ENCODE measurements at places on chromosomes 6 and 20. TPM values are rescaled to one million over a fixed set of nuclear protein-coding genes. Genes with fewer than 3 reads are reported as not detected.

DNA sequence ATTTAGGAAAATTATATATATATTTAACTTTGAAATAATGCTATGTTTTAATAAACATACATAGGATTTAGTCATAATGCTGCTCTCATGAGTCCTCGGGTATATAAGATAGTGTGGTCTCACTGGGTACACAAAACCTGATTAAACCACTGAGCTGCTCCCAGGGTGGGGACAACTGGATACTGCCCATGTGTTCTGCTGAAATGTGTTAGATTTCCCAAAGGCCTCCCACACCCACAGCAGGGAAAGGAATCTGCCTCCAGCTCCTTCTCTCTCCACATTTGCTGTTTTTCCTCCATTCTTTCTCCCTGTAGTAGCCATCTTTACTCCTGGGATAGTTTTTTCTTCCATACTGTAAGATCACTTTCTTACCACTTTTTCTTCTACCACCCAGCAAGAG, 69.2 kb upstream of the TRAF3IP2 start:
- no peak for DNase-seq

DNA sequence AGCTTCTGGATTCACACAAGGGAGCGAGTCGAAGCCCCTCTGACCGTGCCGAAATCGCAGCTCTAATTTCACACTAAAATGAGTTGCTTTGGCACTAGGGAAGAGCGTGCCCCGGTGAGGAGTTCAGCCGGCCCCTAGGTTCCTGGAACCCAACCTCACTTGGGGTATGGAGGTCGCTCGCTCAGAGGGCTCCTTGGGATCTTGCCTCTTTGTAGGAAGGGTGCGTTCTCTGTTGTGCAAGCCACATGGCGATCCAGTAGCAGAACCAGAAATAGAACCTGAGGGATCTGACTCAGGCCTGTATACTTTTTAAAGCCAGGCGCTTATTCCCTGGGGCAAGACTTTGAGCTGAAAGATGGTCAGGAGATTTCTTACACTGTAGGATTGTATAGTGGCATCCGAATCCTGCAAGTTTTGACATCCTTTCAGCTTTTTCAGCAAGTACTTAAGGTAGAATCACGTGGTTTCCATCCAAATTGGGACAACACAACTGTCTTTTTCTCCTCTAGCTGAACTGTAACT, 861 bp upstream of the RALGAPA2 start:
- no peak for DNase-seq

DNA sequence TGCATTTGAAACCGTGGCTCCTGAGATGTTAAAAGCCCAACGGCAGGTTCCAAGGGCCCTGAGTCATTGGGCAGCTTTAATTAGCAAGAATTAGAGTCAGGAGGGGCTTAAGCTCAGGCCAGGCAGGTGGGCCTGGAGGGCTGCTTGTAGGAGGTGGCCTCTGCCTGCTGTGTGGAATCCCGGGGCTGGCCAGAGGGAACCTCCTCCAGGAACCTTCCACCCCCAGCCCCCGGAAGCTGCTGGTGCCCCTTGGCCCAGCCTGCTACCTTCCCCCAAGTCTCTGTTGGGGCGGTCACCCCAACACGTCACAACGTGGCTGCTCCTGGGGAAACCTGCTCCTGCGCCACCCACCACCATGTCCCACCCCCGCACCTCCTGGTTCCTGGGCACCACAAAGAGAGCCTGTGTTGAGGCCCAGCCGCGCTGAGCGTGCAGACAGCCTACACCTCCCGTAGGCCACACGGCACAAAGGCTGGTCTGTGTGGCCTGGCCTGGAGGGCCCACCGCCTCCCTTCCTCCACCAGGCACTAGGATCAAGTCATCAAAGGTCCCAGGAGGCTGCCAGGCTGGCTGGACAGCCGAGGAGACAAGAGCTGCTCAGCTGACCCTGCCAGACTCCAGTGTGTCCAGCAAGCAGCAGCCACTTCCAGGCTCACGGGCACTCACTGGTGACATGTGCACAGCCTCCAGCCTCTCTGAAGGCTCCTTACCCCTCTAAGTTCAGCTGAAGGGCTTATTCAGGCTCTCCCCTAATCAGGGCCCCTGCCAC, 86.3 kb downstream of the SNX5 start:
- DNase-seq: no peak

GRCh38 chr6:95280686-95281273, 296.6 kb upstream of the MANEA start:
- peak; percentile 62 for DNase-seq

- DNase-seq: no peak
Measured at GRCh38 chr6:18126121-18126520, 3.6 kb upstream of the NHLRC1 start.

- no peak for DNase-seq
Measured at GRCh38 chr6:69789578-69789977, 7.2 kb downstream of the LMBRD1 start.

DNA sequence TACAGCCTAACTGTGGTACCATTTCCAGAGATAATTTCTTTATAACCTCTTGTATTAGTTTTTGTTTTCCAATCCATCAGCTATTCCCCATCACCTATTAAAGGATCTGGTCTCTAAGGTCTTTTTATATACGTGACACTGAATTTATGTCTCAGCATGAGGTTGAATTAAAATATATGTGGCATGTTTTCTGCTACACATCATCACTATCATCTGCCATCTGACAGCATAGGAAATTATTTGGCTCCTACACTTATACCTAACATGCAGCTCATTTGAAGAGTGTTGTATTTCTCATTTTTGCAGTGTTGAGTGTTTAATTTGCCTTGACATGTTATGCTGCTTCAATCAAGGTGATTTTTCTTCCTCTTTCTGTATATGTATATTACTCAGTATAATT, 100.3 kb downstream of the LIN28B start:
- DNase-seq: no peak

- peak; percentile 66 for DNase-seq
Measured at GRCh38 chr20:20778676-20779075, 66.2 kb upstream of the RALGAPA2 start.

- DNase-seq: no peak
Measured at GRCh38 chr6:14386263-14386662, 268.7 kb downstream of the CD83 start.

- peak; percentile 29 for DNase-seq
Measured at GRCh38 chr6:158474961-158475343, 84.9 kb upstream of the TMEM181 start.

DNA sequence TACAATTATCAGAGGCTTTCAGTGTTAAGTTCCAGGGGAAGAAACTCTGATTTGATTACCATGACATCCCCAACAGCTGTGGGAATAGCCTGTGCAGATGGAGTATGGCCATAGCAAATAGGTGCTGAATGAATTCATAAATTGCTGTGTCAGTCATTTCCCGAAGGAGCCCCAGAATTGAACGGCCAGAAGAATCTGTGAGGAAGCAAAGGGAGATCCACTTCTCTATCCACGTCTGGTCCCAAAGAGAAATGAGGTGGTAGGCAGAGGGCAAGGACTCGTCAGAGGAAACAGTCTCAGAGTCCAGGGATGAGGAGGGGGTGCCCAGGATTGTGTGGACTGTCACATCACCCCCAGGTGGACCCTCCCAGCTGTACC, 3.1 kb upstream of the TAF8 start:
- no peak for DNase-seq

DNA sequence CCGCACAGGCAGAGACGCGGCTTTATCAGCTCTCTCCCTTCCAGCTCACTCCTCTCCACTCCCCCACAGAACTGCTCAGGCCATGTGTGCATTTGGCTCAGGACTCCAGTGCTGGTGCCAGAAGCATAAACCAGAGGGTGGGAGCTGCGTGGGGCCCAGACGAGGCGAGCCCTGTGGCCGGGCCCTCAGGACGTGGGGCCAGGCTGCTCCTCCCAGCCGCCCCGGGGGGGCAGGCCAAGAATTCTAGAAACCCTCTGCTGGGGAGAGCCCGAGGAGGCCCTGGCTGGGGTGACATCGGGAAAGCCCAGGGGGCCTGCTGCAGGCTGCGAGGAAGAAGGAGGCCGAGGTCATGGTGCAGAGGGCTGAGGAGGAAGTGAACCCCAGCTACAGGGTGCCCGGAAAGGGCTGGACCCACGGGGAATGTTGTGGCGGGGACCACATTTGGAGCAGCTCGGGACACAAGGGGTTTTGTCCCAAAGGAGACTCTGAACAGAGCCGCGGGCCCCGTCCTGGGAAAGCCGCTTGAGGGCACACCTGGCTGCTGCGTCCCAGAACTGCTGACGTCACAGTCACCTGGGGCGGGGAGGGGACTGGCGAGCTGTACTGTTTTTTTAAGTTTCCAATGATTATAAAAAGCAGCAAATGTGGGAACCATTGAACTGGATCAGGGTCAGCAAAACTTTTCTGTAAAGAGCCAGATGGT, 107.1 kb downstream of the BANF2 start:
- DNase-seq: peak; percentile 49

DNA sequence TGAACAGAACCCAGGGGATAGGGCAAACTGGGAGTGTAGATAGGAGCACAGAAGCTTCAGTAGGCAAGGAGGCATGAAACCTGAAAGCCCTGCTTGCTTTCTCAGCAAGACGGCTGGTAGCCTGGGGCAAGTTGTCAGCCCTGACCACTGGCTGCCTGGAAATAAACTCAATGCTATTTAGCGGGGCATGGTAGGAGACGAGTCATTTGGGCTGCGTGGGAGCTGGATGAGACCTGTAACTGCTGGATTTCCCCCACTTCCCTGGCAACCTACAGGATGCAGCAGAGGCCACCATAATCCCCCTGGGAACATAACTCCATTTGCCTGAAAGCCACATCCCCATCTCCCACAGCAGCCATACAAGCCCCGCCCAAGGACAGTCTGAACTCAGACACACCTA, 332.6 kb upstream of the TBX18 start:
- no peak for DNase-seq

GRCh38 chr6:111601886-111602285, 3.8 kb downstream of the TRAF3IP2 start:
- peak; percentile 90 for DNase-seq

DNA sequence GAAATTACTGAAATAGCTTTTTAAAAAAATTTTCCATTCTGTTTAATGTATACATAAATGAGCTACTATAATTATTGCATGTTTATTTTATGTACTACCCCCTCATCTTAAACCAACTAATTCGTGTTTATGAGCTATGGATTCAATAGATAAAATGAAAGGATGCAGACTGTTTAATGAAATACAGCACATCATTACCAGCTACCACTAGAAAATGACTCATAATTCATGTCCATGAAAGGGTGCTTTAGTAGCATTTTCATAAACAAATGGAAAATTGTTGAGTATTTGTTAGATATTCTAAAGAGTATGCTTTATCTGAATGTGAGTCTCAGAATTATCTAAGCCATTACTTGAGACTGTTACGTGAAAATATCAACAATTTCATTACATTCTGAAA, 1590.1 kb downstream of the HACE1 start:
- no peak for DNase-seq

- DNase-seq: no peak
Measured at GRCh38 chr6:83198486-83199172, 5.5 kb downstream of the RWDD2A start.

- DNase-seq: no peak
Measured at GRCh38 chr6:4459032-4459431, 317.2 kb upstream of the CDYL start.

DNA sequence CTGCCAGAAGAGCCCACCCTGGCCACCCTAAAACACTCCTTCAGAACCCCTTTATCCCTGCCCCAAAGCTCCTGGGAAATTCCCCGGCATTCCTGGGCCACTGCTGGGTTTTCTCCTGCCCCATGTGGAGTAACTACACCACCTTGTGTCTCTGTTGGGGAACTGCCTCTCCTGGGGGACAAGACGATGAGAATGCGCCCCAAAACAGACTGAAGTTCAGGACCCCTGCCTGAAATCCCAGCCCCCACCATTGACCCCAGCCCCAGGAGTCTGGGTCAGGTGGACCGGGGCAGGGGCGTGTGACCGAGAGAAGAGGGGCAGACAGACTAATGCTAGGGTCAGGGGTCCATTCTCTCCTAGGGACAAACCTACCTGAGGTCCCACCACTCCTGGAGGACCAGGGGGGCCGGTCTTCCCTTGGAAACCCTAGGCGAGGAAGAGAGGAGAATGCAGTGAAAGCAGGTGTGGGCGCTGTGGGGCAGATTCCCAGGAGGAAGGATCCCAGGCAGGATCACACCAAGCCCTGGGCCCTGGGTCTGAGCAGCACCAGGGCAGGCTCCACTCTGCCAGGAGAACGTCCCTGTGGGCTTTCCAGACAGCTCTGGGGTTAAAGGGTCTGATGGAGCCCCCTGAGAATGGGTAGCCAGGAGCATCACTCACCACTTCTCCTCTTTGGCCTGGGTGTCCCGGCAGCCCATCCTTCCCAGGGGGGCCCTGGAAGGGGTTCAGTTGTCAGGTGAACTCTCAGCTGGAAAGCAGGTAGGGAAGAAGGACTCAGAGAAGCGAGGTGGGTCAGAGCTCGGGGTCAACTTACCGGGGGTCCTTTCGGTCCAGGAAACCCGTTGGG, 19.4 kb downstream of the COL11A2 start:
- peak; percentile 49 for DNase-seq

DNA sequence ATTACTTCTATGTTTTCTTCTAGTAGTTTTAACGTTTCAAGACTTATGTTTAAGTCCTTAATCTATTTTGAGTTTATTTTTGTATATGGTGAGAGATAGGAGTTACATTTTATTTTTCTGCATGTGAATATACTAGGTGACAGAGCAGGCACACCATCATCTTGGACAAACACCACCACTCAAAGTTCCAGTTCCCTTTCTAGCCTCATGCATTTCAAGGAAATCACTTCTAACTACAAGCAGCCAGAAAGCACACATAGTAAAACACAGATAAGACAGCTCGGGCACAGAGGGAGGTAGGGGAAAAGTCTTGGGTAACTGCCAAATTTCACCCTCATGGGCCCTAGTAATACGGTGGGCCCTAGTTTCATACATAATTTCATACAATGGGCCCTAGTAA, 609.4 kb upstream of the HS3ST5 start:
- peak; percentile 8 for DNase-seq

- DNase-seq: no peak
Measured at GRCh38 chr20:46649965-46650542, 1.2 kb downstream of the SLC13A3 start.

GRCh38 chr6:158798311-158798710, 20.9 kb downstream of the EZR start:
- no peak for DNase-seq

GRCh38 chr6:41170547-41171160, 7.7 kb upstream of the TREM2 start:
- no peak for DNase-seq

- no peak for DNase-seq
Measured at GRCh38 chr6:82410151-82410648, 46.6 kb downstream of the TPBG start.

GRCh38 chr6:134516582-134516981, 198.7 kb upstream of the SGK1 start:
- no peak for DNase-seq

Gene GRM1
- total RNA-seq: not detected

Gene C6orf15
- total RNA-seq: not detected

Gene BTBD9
- total RNA-seq: 31.4 TPM

Gene SYCP2
- 8.5 TPM for total RNA-seq

Gene FGD2
- total RNA-seq: 2.6 TPM

Gene ECT2L
- total RNA-seq: not detected

Gene HLA-F
- 115 TPM for total RNA-seq

Gene HLA-DRB5
- 39.1 TPM for total RNA-seq

Gene MTHFD1L
- 13.8 TPM for total RNA-seq

Gene MAP7
- 28.3 TPM for total RNA-seq

Gene DEFB123
- not detected for total RNA-seq

Gene DNAH8
- total RNA-seq: 0.18 TPM

Gene HCK
- 1.8 TPM for total RNA-seq

Gene PRSS16
- total RNA-seq: 8.8 TPM

Gene SLCO4A1
- 0.58 TPM for total RNA-seq
